Femur (tissue), 1 donor: ENCODE measurements at places on chromosomes 3 and 15.

GRCh38 chr15:70093070-70093469 is 4.6 kb downstream of the TLE3 start:
- DNase-seq: no peak

DNA sequence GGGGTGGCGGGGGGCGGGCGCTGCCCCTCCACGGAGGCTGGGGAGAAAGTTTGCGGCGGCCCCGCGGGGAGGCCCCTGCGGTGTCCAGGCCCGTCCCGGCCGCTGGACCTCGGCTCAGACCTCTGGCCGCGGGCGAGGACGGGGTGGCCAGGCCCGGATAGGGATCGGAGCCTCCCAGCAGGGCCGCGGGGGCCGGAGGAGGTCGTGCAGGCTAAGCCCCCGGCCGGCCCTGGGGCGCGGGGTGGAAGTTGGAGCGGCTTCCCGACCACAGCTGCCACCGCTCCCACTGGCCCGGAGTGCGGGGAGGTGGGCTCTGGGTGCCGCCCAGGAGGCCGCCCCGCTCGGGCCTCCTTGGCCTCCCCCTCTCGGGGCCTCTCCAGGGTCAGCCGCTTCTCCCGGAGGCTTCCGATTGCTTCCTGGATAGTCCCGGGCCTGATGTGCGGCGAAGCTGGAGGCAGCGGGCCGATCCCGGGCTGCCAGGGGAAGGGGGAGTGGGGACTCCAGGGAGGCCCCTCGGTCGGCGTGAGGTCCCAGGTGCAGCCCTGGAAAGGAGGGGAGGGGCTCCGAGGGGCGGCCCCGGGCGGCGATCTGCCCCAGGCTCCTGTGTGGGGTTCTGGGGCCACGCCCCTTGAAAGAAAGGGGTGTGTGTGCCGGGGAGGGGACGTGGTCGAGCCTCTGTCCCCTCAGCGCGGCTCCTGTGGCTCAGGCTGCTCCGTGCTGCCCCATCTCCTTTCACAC is 907 bp downstream of the PLXNA1 start:
- peak; percentile 62 for DNase-seq

DNA sequence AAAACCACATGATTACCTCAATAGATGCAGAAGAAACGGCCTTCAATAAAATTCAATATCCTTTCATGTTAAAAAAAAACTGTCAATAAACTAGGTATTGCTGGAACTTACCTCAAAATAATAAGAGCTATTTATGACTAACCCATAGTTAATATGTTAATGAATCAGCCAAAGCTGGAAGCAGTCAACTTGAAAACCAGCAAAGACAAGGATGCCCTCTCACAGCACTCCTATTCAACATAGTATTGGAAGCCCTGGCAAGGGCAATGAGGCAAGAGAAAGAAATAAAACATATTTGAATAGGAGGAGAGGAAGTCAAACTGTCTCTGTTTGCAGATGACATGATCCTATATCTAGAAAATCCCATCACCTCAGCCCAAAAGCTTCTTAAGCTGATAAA is 456.1 kb downstream of the OCA2 start:
- no peak for DNase-seq

DNA sequence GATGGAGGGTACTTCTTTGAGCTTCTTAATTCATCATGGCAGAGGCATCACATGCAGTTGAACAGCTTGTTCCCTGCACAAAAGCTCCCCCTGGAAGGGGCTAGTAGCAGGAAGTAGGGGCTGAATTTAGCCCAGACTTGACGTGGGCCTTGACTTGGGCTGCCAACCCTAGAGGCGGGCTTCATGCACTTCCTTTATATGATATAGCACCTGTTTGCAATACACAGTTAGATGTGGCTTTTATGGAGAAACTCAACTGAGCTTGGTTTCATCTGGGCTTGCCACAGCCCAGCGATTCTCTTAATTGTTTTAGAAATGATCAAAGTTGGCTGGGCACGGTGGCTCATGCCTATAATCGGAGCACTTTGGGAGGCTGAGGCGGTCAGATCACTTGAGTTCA is 33.7 kb upstream of the ADGRG7 start:
- DNase-seq: no peak

DNA sequence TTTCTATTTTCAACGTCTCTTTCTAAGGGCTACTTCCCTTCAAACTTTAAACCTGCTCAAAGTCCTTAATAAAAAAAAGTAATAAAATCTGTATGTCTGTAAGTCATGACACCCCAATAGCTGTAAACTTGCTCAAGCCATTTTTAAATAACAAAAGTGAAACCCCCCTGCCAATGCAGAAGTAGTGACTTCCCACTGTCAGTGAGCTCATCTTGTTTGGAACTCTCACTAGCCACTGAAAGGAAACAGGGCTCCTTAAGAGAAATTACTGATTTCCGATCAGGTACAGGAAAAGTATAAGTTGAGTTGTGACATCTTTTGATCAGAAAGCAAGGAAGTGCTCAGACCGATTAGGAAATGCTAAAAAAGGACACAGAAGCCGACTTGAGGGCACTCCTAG is 27.6 kb upstream of the GPR171 start:
- DNase-seq: no peak

DNA sequence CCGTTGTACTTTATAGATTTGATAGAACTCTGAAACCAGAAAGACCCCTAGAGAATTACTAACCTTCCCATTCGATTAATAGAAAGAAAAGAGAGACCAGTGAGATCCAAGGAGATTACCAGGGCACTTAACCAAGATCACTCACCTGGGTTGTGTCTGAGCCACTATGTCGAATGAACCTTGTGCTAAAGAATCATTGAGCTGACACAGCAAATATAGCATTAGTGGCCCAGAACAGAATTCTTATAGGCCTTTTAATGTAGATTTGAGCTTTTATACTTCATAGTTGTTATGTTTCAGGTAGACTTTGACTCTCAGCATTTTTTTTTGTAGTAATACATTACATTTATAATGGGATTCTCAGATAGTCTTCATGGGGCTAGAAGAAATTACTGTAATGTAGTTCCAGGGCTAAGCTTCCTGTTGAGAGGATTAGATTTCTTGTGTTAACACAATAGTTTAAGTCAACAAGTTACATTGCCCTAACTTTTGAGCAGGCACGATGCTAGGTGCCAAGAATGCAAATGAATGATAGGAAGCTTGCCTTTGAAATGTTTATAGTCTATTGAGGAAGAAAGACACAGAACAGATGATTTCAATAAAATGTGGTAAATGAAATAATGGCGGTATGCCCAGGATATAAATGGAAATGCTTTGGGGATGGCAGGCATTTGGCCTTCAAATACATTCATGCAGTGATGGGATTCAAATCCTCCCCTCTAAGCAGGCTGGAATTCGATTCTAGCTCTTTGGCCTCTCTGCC is 24.4 kb upstream of the ABHD10 start:
- no peak for DNase-seq

DNA sequence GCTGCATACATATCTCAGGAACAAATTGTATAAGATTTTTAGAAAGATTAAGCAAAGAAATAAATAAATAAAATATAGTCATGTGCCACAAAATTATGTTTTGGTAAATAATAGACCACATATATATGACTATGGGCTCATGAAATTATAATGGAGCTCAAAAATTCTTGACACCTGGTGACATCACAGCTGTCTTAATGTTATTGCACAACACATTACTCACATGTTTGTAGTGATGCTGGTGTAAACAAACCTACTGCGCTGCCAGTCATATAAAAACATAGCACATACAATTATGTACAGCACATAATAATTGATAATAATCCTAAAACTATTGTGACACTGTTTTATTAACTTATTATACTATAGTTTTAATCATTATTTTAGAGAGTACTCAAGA is 1159.1 kb downstream of the SI start:
- no peak for DNase-seq

DNA sequence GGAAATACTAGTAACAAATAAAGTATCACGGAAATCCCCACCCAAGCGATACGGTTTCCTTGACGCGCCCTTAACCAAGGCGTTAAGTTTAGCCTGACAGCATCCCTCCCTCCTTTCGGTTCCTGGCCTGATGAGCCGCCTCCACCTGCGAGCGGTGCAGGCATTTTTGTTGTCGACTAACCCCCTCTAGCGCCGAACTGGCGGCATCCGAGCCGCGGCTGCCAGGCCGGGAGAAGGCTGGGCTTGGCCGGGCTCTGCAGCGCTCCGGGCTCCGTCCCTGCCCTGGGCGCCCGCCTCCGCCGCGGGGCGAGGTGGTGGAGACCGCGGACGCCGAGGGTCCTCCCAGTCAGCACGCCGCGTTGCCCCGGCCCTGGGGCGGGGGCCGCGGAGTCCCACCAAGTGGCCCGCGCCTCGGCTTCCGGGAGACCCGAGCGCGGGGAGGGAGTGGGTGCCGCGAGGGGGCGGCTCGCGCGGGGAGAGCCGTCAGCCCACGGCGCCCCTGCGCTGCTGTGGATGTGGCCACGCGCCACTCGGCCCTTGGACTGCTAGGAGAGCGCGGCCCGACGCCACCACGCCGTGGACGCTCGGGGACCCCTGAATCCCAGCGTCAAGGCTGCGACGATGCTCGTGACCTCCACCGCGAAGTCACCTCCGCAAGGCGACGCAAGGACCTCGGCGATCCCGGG is 1.1 kb upstream of the EPHA6 start:
- peak; percentile 84 for DNase-seq

DNA sequence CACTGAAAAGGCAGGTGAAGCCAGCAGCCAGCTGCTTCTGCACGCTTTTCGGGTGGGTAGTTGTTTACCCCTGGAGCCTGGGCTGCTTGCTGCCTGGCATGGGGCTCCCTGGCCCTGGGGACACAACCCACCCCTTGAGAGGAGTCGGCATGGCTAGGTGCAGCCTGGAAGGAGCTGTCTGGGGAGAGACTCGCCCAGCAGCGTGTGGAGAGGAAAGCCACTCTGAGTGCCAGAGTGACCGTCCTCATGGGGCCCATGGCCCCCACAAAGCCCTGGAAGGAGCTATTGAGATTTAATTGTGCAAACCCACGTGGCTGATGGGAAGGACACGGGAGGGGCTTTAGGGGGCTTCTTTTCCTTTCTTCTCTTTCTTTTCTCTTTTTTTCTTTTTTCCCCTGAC is 137.5 kb downstream of the OPA1 start:
- no peak for DNase-seq

DNA sequence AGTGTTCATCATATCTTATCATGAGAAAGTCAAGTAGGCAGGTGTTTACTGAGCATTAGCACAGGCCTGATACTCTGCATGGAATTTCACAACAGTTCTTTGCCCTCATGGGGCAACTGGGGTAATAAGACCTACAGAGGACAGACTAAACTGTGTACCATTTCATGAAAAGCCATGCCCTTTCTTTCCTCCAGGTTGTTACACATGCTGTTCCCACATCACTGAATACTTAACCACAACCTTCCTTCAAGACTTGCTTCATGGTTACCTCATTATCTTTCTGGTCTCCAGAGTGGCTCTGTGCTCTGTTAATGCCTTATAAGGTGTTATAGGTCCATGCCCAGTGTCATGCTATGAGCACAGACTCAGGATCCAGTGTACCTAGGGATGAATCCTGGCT is 28.2 kb upstream of the RSL24D1 start:
- DNase-seq: no peak

DNA sequence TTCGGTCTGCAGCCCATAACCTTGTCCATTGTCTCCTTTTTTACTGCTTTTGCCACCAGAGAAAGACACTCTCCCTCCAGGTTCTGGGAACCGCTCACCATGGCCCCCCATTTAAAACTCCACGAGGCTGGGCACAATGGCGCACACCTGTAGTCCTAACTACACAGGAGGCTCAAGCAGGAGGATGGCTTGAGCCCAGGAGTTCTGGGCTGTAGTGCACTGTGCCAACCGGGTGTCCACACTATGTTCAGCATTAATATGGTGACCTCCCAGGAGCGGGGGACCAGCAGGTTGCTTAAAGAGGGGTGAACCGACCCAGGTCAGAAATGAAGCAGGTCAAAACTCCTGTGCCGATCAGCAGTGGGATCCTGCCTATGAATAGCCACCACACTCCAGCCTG is 28.0 kb upstream of the IDH2 start:
- DNase-seq: no peak

GRCh38 chr3:128554465-128555097 is 61.6 kb upstream of the GATA2 start:
- no peak for DNase-seq

DNA sequence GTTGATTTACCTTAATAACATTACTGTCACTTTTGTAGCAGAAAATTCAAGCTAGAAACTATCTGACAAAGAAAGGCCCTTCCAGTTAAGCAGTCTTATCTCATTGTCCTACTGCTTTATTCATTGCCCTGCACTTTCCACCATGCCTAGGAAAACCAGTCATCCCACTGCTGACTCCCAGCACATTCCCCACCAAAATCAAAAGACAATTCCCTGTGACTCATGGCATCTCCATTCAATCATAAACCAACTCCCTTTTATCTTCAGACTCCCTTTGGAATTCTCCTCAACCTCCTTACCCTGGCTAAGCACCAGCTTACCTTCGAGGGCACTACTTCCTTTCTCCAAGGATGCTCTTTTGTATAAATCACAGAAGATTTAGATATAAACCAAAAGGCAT is 184.3 kb downstream of the PLCH1 start:
- DNase-seq: no peak

- peak; percentile 58 for DNase-seq
Observed at GRCh38 chr15:70582143-70582945, 181.0 kb downstream of the UACA start.

- DNase-seq: no peak
Observed at GRCh38 chr15:36694574-36694973, 115.1 kb downstream of the CDIN1 start.

- DNase-seq: no peak
Observed at GRCh38 chr3:136883967-136884720, 22.1 kb downstream of the NCK1 start.

DNA sequence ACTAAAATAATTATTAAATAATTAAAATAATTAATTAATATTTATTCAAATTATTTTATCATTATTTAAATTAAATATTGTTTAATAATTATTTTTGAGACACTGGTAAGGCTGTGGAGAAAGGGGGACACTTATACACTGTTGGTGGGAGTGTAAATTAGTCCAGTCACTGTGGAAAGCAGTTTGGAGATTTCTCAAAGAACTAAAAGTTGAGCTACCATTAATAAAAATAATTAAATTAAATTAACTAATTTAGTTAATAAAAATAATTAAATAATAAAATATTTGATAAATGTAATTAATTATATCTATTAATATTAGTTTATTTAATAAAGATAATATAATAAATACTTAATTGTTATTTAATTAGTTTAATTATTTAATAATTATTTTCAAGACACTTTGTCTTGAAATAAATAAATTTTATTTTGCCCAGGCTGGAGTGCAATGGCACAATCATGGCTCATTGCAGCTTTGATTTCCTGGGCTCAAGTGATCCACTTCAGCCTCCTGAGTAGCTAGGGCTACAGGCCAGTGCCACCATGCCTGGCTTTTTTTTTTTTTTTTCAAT is 16.4 kb upstream of the TNIK start:
- no peak for DNase-seq

DNA sequence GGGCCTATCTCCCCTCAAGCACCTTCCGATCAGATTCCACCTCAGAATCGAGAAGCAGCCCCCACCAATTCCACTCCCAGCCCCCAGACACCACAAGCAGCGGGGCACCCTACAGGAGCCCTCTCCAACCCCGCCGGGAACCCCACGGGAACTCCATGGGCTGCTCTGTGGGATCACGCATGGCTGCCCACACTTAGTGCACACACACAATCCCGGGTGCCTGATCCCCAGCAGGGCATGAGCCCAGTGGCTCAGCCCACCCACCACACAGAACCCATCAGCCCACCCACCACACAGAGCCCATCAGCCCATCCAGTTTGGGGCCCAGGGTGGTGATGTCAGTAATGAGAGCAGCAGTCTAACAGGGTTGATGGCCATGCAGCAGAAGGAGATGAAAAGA is 141.6 kb upstream of the LINGO1 start:
- no peak for DNase-seq
